Activated T-helper 1 cell treated with anti-CD3 and anti-CD28 coated beads, Interleukin-2, amount 50 U/mL, for 16 hours (primary cell): ENCODE measurements at places on chromosomes 2 and 18.

- DNase-seq: no peak
Observed at GRCh38 chr2:105085525-105085924, 47.7 kb downstream of the MRPS9 start.

DNA sequence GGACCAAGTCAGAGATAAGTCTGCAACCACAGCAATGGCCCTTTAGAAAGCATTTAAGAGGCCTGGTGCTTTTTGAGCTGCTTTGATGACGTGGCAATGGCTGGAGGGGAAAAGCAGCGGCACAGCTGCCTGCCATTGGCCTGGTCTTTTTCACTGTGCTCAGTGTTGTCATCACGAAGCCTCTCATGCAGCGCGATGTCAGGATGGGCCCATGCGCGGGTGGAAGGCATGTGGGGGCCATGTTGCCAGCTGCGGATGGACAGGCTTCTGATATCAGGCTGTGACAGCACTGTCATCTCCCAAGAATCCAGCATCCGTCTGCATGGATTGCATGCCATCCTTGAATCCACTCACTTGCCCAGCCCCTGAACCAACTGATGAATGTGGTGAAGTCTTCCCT is 204.5 kb downstream of the ACKR3 start:
- DNase-seq: no peak

DNA sequence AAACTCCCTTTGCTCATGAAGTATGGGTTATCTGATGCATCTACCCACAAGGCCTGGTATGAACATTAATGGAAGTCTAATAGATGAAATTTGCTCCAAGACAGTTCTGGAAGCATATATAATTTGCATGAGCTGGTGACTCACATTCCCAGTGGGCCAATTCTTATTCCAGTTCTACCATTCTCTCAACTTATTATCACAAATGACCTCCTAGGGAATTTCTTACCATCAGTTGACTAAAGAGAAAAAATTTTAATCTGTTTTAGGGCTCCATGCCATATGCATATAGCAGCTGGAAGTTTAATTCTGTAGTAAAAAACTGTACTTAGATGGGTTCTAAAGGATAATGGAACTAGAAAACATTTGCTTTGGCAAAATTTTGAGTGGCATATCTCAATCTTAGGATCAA is 165.2 kb upstream of the COL3A1 start:
- DNase-seq: no peak

GRCh38 chr2:181466661-181467576 is 9.7 kb downstream of the ITGA4 start:
- peak; percentile 66 for DNase-seq

DNA sequence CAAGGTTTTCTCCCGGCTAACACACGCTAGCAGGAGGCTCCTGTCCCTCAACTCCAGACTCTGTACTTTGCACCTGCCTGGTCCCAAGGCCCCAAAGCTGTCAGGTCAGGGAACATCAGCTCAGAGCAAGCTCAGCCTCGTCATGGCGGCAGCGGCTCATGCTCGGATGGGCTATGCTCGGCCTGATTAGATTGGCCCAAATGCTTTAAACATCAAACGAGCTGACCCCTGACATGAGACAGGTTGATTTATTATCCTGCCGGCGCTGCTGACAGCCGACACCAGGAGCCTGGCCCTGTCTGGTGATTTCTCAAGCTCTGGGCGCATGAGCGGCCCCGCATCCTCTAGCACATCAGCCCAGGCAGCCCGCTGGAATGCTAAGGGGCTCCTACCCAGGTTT is 436.4 kb downstream of the EIPR1 start:
- DNase-seq: no peak

DNA sequence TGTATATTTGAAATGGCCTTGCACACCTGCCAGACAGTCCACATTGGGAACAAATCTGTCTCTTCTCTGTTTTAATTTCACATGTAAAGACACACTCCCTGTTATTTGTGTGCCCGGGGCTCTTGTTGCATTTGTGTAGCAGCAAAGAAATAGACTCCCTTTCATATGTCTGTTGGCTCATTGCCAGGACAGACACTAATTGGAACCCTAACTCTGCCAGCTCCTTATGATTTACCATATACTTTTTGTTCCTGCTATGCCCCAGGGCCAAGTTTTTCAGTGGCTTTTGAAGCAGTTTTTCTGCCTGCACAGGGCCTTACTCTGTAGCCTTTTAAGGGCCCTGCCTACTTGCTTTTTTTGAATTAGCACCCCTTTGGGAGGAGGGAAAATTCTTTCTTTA is 396.9 kb downstream of the DLGAP1 start:
- no peak for DNase-seq
